ENCODE measurements at places on chromosomes 12 and 14.

- no peak for DNase-seq
These were observed 5.6 kb downstream of the HIP1R start for GRCh38 chr12:122840580-122841513.

DNA sequence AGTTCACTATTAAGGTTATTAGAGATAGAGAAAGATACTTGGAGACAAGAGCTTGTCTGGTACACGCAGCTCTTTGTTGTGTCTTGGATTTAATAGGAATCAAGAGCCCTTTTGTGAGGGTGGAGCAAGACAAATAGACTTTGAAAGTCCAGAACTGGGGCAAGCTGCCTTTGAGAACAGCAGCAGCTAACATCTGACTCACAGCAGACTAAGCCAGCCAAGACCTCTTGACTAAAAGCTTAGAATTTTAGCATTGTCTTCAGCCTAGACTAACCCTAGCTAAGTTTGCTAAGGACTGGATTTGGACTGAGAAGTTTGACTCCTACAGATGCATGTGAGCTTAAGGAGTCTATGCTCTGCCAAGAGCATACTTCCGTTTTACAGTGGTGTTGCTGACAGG, 201.9 kb upstream of the RBM19 start:
- no peak for DNase-seq

DNA sequence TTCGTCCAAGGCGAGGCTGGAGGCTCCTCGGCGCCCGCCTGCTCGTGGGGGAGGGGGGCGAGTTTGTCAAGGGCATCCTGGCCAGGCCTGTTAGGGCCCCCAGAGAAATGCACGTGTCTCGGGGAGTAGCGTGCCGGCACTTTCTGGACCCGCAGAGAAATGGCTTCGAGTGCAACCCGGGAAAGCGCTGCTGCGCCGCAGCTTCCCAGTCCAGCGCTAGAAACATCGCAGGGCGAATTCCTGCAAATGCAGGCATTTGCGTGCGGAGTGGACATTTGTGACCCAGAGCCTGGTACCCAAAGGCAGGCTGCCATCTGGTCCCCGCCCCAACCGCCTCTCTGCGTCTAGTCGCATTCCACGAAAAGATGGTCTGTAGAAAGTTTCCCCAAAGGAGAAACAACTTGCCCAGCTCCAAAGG, 756 bp downstream of the LGR5 start:
- DNase-seq: no peak

GRCh38 chr12:85828576-85828975, 7.6 kb downstream of the RASSF9 start:
- DNase-seq: no peak

GRCh38 chr12:104462931-104463339, 6.2 kb downstream of the CHST11 start:
- DNase-seq: peak; percentile 75

GRCh38 chr12:64469455-64470142, 17.7 kb downstream of the TBK1 start:
- DNase-seq: no peak

DNA sequence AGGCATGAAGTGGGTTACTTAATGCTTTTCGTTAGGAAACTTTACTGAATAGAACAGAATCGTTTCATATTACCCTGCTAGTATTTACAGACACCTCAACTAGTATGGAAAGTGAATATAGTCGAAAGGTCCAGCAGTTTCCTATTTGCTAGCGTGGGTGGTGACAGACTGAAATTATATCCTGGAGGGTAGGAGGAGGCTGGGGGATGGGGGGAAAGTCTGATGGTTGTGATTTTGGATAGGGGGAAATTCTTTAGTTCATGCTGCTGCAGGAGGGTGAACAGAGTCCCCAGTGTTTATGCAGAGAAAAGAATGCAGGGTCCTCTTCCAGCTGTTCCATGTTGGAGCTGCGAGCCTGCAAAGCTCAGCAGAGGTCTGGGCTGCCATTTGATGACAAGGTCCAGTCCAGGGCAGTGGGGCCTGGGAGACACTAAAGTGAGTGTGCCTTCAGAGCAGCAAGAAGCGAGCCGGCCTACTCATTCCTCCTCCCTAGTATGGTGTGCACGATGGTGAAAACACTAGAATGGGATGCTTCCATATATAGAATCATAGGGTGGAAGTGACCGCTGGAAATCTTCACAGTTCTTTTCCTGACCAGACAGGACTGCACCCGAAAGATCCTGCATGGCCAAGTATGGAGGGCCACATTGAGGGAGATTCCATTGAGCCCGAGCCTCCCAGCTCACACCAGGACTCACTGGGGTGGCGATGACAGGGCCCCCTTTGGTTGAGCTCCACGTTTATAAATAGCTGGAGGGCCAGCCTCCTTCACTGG, 2.1 kb downstream of the SAMD4A start:
- DNase-seq: no peak

DNA sequence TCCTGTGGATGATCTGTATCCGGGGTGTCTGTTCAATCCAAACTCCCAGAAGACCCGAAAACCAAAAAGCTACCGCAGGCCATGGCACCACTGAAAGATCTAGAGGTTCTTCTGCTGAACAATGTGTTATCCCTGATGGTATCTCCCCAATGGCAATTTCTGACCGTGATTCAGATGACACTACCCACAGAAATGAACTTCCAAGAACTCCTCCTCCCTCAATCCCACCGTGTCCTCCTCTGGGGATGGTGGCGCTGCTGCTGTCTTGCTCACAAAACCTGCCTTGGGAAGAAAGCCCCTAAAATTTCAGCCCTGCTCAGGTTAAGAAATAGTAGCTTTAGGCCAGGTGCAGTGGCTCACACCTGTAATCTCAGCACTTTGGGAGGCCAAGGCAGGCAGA, 7.8 kb downstream of the CRACR2A start:
- no peak for DNase-seq

DNA sequence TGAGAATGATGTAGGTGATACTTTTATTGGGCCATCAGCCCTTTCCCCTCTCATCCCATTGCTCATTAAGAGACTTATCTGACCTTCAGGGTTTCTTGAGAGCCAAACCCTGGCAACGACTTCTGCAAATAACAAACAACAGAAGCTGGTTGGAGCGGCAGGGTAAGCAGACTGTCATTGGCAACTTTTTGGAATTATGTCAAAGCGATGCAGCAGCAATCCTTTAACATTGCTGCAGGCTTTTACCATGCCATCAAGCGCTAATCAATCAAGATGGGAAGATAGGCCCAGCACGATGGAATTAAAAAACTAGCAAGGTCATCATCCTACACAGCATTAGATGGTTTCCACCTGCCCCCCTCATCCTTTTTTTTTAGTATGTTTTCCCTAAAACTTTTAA, 406.1 kb upstream of the PDE3A start:
- no peak for DNase-seq

- DNase-seq: no peak
These were observed 517.1 kb downstream of the PRKD1 start for GRCh38 chr14:29410581-29410980.

- no peak for DNase-seq
These were observed 76.7 kb downstream of the ANO6 start for GRCh38 chr12:45292486-45293195.

DNA sequence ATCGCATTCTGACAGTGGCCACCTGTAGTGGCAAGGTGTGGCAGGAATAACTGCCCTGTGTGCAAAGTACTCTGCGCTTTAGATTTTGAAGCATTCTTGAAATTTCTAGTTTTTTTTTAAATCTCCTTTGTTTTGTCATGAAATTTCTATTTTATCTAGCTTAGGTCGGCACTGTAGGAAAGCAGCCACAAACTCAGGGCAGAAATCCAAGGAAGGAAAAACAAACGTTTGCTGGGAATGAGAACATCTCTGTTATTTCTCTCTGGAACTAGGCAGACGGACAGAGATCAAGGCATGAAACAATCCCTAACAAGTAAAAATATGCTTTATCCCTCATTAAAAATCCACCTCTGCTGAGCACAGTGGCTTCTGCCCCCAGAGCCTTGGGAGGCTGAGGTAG, 1.3 kb upstream of the NR2C1 start:
- no peak for DNase-seq

- DNase-seq: no peak
These were observed 1.5 kb upstream of the POU6F1 start for GRCh38 chr12:51219322-51219721.

GRCh38 chr12:991350-992333, 619 bp downstream of the ERC1 start:
- DNase-seq: peak; percentile 4

- peak; percentile 9 for DNase-seq
These were observed 24.3 kb upstream of the CHGA start for GRCh38 chr14:92898566-92899131.

DNA sequence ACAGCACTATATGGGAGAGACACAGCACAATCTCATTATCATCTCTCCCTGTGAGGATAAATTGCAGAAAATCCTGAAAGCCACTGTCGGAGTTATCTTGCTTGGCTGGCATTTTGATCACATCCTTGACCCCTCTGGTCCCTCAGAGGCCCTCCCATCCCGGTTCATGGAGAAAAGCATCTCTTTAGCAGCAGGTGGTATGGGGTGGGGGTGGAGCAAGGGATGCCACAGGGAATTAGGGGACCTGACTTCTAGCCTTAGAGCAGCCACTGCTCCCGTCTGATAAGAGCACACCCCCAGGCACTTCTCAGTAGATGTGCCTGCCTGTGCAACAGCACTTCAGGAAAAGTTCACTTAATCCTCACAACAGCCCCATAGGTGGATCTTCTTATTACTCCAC, 38.6 kb downstream of the GRIN2B start:
- no peak for DNase-seq

DNA sequence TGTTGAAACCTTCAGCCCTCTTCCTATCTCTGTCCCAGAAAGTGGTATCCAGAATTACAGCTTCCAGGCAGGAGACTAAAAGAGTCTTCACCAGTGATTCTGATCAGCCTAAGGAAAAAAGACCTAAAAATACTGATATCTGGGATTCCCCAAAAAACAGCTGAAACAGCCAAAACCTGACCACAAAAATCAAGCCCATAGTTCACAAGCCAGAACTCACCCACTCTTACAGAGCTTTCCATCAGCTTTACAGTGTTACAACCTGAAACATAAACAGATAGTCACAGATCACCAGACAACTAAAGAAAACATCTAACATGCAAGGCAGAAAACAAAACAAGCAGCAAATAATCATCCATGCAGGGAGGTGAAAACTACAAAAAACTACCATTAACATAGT, 26.0 kb upstream of the TSPAN8 start:
- DNase-seq: no peak

DNA sequence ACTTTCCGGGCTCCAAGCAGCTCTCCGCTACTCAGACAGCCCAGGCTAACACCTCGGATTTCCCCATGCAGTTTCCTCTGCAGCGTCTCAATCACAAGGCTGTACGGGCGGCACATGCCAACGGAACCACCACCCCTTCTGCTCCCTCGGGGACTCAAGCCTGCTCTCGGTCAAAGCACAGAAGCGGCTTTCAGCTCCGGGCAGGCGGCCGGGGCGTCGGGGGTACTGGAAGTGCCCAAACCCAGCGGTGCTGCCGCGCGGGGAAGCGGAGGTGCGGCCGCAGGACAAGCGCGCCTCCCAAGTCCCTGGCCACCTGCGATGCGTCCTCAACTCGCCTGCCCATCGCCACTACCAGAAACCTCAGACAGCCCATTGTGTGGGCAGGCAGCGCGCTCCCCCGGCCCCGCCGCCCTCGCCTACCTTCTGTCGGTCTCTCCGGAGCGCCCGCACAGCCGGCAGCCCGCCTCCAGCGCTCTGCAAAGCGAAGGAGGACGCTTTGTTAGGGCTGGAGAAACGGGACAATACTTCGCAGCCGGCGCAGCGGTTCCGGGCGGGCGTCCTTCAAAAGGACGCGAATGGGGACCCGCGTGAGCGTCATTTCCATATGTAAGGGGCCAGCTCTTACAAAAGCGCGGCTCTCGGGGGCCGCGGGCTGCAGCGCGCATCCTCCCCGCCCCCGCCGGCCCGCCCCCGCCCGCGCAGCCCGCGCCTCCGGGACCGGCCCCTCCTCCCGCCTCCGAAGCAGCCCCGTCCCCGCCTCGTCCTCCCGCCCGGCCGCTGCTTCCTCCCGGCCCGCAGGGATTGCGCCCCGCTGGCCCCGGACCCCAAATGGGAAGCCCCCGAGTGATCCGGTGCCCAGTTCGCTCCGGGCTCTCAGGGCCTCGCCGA, 674 bp downstream of the NIN start:
- peak; percentile 67 for DNase-seq

GRCh38 chr12:25195056-25195971, at the start of the genes DNAI7 and ETFRF1:
TSS of gene DNAI7 (minus strand) at chr12:25195160. CDS start at chr12:25195078, 82 bp downstream.
TSS of gene ETFRF1 (plus strand) at chr12:25195237. CDS start at chr12:25203957, 8,720 bp downstream.
- DNase-seq: peak; percentile 98

GRCh38 chr12:80018119-80018518, 81.2 kb upstream of the OTOGL start:
- DNase-seq: no peak

DNA sequence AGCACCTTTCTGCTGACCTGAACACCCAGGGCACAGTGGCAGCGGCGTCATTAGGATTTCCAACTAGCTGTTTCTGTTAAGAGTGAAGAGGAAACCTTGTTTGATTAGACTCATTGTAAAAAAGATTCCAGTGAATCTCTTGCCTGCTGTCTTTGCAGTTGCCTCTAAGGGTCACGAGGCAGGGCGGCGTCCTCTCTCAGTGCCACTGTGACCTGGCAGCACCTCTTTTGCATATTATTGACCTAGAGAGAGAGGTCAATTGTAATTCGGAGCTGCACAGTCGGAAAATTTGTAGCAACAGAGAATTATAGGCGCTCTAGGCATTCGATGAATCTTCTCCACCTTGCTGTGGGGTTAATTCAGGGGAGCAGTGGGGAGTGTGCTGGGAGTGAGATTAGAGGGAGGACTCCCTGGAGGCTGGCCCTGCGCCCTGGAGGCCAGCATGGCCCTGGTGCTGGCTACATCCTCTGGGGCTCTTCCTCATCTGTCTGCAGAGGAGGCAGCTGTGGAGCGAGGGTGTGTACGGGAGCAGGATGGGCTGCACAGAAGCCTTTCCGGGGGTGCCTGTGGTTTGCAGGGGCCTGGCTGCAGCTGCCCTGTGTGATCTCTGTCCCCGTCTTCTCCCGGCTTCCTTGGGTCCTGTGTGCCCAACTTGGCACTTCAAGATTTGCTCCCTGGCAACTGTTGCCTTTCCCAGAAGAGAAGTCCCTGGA, 14.3 kb downstream of the PACS2 start:
- no peak for DNase-seq

- DNase-seq: no peak
These were observed 5.2 kb upstream of the ACADS start for GRCh38 chr12:120720234-120720986.

DNA sequence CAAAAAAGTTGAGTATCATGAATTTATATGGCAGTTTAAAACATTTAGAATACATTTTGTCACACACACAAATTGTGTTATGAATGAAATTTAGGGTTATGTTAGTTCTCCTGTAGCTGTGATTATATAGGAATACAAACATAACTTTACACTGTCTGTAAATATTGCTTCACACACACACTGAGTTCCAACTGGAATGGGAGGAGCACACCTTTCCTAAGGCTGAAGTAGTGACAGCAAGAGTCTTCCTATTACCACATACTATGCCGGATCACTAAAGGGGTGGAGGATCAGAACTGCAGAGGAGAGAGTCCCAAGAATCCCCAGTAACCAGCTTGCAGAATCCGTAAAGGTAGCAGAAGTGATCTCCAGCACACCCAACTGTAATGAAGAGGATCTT, 63.7 kb downstream of the DNAI7 start:
- DNase-seq: no peak

- no peak for DNase-seq
These were observed 141.2 kb downstream of the MED13L start for GRCh38 chr12:116136340-116136739.

Measured in CD4-positive, alpha-beta T cell treated with Interleukin-21 for 1 hour (primary cell).